ENCODE measurements at places on chromosomes 1 and 21.

DNA sequence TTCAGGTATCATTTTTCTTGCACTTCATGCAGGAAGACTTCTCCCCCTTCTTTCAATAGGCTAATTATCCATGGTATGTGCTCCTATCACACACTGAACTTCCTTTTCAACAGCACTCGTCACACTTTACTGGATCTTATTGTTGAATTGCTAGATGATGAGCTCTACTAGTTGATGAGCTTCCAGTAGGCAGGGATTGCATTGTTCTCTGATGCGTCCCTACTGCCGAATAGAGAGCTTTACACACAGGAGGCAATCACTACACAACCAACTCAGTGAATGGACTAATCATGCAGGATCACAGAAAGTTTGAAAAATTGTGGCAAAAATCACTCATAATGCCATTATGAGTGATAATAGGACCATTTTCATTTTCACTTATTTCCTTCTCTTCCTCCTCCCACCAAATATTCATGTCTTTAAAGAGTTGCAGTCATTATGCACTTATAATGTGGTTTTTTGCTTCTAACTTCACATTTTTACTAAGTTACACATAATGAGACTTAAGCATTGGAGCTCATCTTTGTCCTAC lies 128.1 kb upstream of the ZNF648 start:
- DNase-seq, result no peak

GRCh38 chr1:246001142-246001836 lies 505.8 kb downstream of the SMYD3 start:
- DNase-seq, result no peak

GRCh38 chr1:31674626-31675025 lies 29.2 kb downstream of the COL16A1 start:
- DNase-seq, result no peak

- peak; percentile 4 for DNase-seq
These were observed 173.3 kb downstream of the RWDD3 start for GRCh38 chr1:95407131-95407885.

DNA sequence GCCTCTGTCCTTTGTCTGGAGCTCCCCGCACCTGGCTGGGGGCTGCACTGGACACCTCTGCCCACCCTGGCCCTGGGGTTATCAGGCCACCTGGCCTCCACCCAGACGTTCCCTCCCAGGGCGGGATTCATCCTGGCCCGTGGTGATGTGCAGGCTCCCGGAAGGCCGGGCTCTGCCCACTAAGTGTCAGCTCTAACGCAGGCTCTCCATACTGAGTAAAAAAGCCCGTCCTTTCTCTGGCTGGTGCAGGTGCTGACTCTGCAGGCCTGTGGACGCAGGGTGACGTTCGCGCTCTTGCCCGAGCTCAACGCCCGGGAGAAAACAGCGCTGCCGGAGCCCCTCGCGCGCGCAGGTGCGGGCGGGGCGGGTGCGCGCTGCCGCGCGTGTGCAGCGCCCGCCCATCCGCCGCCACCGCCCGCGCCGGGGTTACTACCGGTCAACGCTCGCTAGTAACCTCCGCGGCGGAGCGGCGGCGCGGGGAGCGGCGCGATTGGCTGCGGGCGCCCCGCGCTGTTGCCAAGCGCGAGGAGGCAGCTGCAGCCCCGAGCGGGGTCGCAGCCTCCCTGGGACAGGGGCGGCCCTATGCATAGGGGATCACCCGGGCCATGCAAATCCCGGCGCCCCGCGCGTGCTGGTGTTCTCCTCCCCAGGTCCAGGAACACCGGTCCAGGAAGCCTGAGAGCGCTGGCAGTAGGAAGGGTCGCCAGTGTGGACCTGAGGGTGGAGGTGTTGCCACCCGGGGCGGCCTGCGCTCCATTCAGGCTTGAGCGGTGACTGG lies 15.7 kb downstream of the ABCG1 start:
- peak; percentile 52 for DNase-seq

- no peak for DNase-seq
These were observed 1107.1 kb upstream of the TMPRSS15 start for GRCh38 chr21:19510653-19511052.

- DNase-seq, result no peak
These were observed 475.5 kb downstream of the NPHP4 start for GRCh38 chr1:5516756-5517155.

DNA sequence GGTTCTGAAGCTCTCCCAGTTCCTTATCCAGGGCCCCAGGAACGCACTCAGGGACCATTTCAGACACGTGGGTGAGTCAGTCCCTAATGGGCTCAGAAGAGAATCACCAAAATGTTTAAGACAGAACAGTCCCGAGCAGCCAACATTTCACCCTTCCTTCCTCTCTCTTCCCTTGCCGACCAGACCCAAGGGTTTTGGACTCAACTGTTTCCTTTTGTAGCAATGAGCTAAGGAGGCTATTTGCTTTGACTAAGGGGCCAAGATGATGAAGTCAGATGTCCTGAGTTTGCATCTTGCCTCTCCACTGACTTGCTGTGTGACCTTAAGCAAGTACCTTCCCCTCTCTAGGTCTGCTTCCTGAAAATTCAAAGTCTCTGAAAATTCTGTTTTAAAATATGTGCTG lies 472.3 kb upstream of the VAMP3 start:
- no peak for DNase-seq

DNA sequence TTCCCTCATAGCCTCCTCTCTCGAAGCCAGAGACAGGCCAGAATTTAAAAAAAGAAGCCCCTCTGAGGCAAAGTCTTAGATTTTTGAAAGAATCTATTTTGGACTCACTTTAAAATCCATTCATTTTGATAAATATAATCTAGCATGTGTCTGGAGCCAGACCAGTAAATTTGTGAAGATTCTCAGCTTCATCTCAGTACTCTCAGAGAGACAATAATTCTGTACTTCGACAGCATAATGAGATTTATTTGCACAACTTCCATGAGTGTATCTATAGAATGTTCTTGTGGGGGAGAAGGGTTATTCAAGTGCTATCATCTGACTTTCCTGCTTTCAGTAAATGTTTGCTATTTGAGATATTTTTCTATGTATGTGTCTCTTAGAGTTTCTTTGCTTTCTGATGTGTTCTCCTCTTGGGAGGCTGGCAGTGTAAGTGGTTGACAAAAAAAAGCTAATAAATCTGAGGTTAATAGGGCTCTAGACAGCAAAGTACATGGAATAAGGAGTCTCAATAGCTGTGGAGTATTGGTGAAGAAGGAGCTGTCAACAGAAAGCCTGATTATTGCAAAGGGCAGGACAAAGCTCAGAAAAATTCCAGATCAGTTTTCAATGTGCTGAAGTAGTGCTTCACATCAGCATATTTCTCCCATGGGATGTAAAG lies 223.0 kb downstream of the PTBP2 start:
- no peak for DNase-seq

DNA sequence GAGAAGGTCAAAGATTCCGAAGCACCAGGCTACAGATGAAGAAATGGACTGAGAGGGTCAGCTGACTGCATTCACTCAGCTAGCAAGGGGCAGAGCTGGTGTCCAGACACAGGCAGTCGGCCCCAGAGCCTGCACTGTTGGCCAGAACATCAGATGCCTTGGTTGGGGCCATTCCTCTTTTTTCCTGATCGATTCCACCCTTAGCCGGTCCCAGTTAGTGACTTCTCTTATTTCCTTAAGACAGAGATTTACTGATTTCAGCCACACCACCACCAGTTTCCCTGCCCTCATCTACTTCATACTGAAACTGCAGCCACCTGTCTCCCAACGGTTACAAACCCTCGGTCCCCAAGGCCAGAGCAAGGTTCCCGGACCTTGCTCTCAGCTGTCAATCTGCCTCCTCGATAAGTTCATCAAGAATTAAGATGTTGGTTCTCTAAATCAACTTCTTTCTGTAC lies 11.5 kb downstream of the CD58 start:
- no peak for DNase-seq

DNA sequence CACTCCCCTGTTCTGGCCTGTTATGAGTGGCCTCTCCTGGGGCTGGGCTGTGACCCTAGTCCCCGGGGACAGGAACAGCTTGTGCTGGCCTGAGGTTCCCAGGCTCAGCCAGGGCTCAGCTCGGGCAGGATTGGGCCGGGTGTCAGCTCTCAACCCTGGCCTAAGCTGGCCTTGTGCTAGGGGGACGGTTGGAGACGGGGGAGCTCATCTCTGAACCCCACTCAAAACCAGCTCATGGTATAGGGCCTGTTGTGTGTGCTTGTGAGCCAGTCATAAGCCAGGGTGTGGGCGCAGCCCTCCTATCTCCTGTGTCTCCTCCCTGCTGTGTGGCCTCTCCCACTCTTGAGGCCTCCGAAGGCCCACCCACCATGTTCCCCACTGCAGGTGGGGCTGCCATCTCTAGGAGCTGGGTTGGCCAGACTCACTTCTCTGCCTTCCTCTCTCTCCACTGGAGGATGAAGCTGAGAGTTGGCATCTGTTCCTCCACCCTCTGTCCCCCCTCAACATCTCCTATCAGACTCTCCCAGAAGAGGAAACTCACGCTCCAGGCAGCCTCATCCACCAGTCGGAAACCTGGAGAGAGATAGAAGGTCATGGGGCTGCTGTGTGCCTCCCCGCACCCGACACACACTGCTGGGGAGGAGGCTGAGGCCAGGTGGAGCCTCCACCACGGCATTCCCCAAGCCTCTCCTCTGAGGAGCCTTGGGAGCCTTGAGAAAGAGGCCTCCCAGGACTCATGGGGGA lies 1.4 kb downstream of the PEAR1 start:
- DNase-seq, result no peak

DNA sequence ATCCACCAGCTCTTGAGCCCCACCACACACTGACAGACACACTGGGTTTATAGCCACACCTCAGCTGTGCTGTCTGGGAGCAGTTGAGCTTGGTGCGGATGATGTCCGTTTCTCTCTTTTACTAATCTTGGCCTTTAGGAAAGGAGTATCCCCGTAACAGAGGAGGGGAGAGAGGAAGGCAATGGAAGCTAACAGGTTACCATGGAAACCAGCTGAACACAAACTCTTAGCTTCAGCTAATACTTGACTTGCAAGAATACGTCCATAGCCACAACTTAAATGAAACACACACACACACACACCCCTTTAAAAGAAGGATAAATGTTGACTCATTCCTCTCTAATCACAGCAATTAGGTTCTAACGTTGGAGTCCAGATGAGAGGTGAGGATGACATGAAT lies 28.0 kb upstream of the LRRN2 start:
- DNase-seq, result no peak

DNA sequence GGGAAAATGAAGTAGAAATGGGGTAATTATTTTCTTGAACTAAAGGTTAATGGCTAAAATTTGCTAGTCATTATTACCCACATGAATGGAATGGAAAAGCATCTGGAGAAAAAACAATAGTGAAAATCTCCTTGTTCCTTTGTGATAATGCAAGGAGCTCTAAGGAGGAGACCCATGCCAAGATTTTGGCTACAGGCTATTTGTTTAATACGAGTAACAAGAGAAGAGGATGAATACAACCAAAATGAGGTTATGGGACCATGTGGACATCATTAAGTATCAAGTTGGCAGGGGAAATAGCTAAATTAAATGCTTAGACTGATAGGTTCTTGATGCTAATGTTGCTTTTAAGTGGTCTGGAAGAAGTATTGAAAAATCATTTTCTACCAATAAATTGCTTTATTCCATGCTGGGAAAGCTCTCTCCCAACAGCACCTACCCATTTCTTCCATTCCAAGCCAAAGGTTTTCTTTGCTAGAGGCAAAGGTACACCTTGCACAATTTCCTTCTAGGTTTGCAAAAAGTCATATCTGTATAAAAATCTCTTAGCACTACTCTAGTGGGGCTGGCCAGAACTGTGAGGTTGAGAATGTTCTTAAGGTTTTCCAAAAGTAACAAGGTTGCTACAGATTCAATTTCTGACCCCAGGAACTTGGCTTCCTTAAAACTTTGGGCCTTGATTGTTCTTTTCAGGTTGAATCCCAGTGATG lies 100.2 kb downstream of the SMYD2 start:
- no peak for DNase-seq

DNA sequence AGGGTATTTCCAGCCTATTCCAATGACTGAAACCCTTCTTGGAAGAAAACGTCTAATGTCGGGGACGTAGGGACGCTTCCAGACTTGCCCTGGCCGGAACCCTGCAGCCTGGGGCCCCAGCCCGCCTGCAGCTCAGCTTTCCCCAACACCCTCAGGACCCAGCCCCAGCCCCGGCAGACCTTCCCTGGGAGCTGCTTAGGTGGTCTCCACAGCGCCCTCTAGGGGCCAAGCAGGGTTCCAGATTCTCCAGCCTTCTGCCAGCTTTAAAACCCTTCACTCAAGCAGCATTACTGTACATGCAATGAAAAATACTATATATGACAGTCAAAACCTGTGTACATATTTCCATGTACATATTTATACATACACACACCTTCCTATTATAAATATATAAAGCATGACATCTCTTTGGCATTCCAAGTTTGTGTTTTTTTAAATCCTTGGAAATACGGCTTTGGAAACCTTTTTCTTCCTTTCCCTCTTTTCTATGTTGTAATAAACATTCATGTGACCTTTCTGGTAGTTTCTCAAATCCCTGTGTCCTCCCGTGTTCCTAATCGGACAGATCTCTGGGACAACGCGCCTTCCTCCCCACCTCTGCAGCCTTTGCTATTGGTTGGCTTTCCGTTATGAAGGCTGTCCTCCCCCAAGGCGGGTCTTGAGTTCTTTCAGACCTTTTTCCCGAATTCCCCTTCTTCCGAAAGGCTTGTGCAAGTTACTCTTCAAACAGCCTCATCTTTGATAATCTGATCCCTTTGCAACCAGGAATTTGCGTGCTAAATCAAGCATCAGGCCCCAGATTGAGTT lies 60.3 kb downstream of the STUM start:
- DNase-seq, result no peak

- no peak for DNase-seq
These were observed 54.9 kb downstream of the WDR64 start for GRCh38 chr1:241706967-241707366.

- DNase-seq, result no peak
These were observed 46.8 kb downstream of the ELAVL4 start for GRCh38 chr1:50155541-50155940.

GRCh38 chr1:98660940-98661543 lies 479 bp upstream of the SNX7 start:
- no peak for DNase-seq

GRCh38 chr1:54500107-54500431 lies 48.0 kb upstream of the ACOT11 start:
- DNase-seq, result no peak

GRCh38 chr21:26117972-26118367 lies 52.6 kb downstream of the APP start:
- DNase-seq, result no peak

- DNase-seq, result no peak
These were observed 127.9 kb upstream of the ERRFI1 start for GRCh38 chr1:8153961-8154360.

- DNase-seq, result no peak
These were observed 43.2 kb downstream of the HHAT start for GRCh38 chr1:210371916-210372315.

GRCh38 chr1:54906586-54906985 lies 19.6 kb upstream of the DHCR24 start:
- no peak for DNase-seq

DNA sequence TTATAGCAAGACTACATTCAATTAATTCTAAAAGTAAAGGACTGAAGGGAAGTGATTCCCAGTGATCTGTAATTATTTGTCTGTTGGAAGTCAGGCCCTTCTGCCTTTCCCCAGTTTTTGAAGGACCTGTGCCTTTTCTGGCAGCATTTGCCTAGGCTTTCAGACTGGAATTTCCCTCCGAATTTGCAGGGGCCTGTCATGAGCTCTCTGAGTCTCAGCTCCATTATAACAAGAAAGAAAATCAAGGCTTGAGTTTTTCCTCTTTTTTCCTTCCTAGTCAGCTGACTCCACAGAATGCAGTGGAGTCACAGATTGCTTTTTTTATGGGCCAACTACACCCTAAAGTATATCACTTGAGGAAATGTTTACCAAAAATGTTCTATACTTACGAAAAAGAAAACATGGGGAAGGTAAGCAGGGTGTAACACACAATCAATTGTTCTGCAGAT lies 1.1 kb downstream of the NR5A2 start:
- no peak for DNase-seq
